ENCODE measurements at places on chromosomes 4 and X.

- DNase-seq, result peak; percentile 12
Measured at GRCh38 chr4:19883841-19884240, 367.9 kb upstream of the SLIT2 start.

DNA sequence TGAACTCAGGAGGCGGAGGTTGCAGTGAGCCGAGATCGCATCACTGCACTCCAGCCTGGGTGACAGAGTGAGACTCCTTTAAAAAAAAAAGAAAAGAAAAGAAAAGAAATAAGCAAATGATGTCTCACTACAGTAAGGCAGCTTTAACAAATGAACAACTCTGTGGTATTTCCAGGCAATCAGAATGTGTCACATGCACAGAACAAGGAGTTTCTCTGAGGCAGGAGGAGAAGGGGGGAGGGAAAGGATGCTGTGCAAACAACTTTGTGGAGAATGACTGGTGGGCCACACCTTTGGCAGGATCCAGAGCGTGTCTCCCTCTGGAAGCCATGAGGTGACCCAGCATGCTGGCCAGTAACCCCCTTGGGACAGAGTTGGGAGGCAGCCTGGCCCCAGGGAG, 57.6 kb downstream of the RAI2 start:
- DNase-seq, result no peak

- peak; percentile 79 for DNase-seq
Measured at GRCh38 chr4:150501009-150501727, 80.8 kb upstream of the MAB21L2 start.

DNA sequence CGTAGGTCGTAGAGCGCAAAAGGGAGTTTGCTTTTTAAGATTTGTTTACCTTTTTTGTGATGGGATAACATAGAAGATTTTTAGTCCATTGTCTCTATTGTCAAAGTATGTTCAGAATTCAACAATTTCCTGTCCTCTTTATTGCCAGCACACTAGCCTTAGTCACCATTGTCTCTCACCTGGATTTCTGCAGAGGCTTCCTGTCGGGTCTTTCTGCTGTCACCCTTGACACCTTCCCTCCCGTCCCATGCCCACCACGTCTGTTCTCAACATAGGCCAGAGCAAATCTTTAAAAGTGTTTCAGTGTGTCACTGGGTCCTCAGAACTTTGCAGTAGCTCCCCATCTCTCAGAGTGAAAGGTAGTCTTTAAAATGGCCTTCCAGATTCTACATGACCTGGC, 323.9 kb downstream of the TENM3 start:
- no peak for DNase-seq

DNA sequence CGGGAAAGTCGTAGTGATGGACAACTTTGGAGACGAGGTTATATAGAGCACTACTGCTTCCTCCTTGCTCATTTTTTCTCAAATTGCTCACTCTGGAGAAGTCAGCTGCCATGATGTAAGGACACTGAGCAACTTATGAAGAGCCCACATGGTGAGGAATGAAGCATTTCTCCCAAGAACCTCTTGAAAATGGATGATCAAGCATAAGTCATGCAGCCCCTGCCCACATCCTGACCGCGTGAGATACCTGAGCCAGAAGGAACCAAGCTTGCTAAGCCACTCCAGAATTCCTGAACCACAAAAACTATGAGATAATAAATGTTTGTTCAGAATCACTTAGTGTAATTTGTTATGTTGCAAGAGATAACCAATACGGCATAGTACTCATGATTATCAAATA, 42.8 kb downstream of the PDE5A start:
- peak; percentile 11 for DNase-seq

GRCh38 chr4:147570616-147571015, 46.6 kb upstream of the TMEM184C start:
- no peak for DNase-seq

- DNase-seq, result no peak
Measured at GRCh38 chr4:16846540-16847117, 51.8 kb downstream of the LDB2 start.

DNA sequence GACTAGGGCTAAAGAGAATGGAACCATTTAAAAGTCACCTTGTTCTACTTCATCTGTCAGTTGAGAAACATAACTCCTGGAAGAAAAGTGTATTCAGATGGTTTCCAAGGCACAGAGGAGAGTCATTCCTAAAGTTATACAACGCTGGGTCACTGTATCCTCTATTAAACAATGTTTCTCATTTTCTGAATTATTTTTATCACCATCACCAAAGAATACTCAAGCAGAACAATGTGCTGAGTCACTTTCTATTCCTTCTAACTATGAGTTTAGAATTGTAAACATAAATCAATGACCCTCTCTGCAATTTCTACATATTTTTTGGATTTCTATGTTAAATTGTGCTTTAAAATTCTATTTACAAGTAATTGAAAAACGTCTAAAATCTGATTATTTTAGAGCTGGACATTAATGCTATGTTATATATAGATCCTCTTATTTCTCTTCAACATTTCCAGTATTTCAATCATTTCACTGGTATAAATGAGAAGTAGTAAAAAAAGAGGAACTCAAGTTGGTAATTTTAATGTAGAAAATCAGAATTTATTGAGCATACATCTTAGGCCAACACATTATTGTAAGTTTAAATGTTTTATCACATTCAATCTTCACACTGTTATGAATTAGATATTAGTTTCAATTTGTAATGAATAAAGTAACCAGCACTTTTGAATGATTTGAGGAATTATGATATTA, 7.5 kb downstream of the DTHD1 start:
- DNase-seq, result no peak

GRCh38 chr4:119543779-119544178, 84.8 kb downstream of the PDE5A start:
- DNase-seq, result no peak

DNA sequence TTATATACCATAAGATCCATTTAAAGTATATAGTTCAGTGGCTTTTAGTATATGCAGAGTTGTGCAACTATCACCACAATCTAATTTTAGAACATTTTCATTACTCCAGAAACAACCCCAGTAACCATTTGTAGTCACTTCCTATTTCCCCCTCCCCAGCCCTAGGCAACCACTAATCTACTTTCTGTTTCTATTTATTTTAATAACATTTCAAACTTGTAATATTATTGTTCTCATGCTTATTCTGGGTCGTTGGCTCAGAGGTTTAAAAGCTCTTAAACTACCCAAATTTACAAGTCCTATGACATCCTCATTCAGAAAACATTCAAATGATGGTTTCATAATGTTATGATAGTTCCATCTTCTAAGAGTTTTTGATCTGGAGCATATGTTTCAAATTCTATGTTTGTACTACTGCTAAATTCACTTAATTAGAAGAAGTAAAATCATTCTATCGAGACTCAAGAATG, 18.4 kb downstream of the XIAP start:
- DNase-seq, result peak; percentile 25

- peak; percentile 72 for DNase-seq
Measured at GRCh38 chr4:13656569-13657405, 29.3 kb upstream of the BOD1L1 start.

DNA sequence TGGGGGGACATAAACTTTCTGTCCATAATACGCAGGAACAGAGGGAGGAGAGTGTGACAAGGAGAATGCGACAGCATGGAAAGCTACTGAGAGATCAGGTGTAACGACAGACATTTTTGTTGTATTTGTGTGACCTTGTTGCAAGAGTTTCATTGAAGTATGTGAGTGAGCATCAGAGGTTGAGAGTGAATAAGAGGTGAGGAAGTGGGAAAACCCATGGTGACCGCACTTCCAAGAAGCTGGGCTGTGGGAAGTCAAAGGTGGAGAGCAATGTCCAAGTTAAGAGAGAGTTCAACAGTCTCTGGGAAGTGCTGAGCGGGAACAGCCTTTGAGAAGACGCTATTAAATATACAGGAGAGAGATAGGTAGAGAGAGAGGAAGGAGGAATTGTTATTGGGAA, 76.4 kb upstream of the PGRMC2 start:
- DNase-seq, result no peak

DNA sequence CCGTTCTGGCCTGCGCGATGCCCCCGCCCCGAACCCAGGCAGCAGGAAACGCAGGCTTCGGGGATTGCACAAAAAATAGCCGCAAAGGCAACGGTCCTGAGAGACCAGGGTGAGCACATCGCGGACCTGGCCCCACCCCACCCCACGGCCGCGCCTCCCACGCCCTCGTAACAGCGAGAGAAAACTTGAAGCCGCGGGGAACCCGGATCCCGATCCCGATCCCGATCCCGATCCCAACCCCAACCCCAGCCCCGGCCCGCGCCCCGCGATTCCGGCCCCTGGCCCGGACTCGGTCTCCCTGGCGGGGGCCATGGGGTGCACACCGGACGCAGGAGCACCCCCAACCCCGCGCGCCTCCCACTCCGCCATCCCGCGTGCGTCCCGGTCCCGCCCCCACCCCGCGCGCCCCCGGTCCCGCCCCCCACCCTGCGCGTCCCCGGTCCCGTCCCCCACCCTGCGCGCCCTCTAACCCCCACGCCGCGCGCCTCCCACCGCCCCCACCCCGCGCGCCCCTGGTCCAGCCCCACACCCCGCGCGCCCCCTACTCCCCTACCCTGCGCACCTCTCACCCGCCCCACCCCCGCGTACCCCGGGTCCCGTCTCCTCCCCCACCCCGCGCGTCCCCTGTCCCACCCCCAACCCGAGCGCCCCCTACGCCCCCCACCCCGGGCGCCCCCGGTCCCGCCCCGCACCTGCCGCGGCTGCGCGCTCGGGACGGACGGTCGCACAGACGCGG, 29.0 kb downstream of the NOP14 start:
- DNase-seq, result peak; percentile 64

GRCh38 chr4:39541987-39542610, 14.9 kb upstream of the UGDH start:
- no peak for DNase-seq

- DNase-seq, result peak; percentile 60
Measured at GRCh38 chr4:155442267-155443105, 65.7 kb upstream of the MAP9 start.

- no peak for DNase-seq
Measured at GRCh38 chr4:64271601-64272081, 137.6 kb downstream of the TECRL start.

GRCh38 chr4:117893207-117893606, 141.1 kb upstream of the NDST3 start:
- DNase-seq, result no peak

DNA sequence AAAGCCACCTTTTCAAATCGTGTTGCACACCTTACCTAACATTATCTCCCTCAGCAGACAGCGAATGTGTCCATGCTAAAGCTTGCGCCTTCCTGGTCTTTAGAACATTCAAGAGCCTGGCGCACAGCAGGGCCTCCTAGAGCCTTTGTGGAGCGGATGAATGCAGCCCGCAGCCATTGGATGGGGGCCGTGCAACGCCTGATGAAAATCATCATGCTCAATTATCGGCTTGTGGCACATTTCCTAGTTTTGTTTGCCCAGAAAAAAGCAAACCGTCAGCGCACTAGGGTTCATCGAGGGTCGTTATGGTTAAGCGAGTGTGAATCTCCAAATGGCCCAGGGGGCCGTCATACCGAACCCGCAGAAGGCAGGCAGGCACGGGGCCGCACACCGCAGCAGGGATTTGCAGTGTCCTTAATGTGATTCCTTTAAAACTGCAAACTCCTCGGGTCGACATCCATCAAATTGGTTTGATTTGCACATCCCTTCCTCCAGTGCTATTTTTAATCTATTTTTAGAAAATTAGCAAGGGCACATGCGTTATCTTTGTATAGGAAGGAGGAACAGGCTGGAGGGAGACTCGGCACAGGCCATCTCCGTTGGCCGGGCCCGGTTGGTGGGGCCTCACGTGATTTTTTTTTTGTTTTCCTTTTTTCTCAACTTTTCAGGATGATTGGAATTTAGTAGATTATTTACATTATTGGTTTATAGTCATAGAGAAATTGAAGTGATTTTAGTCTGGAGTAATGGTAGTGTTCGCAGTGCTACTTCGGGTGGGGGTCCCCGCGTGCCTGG, 53.1 kb downstream of the ABLIM2 start:
- DNase-seq, result no peak

DNA sequence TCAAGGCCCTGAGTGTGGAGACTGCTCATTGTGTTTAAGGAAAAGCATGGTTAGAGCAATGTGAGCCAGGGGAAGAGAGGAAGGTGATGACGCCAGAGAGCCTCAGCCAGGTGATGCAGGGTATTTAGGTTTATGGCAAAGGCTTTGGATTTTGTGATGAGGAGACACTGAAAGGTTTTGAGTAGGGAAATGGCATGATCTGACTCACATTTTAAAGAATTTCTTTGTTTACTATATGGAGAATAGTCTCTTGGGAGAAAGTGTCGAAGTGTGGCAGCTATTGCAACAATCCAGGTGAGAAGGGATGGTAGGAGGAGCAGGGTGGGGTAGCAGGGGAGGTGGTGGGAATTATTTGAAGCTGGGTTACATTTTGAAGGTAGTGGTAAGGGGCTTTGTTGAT, 293.4 kb upstream of the IGFBP7 start:
- DNase-seq, result peak; percentile 8

DNA sequence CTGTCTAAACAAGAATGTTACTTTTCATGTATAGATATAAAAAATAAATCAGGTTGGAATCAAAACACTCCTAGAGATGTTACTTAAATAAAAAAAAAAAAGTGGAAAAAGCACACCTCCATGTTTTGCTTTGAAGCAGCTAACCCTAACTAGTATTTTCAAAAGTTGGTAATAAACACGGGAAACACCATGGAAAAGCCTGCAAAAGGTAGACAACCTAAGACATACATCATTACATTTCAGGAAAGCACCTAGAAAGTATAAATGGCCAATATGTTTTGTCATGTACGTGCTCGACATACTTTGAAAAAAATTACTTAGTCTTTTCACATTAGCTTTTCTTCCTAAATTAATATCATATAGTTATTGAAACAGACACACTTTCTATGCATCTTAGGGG, 130.1 kb upstream of the SH3RF1 start:
- DNase-seq, result no peak

DNA sequence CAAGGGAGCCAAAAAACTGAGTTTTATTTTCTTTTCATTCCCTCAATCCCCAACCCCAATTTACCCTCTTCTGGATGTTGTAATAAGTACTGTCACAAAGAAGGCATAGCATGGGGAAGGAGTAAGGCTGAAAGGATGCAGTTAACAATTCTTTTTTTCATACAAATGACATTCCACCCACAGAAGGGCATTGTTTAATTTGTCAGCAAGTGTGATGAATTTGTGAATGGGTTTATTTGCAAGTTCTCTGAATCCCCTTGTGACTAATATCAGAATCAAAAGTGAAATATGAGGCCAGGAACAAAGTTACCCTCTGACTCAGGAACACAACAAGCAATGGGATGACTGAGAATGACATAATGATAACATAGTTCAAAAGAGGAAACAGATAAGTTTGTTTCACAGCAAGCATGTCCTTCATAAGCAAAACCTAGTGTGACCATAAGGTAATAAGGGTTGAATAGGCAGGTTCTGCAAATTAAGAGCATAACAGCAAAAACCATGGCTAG, 2.1 kb downstream of the GEMIN8 start:
- peak; percentile 59 for DNase-seq
